KBM-7 (cell line): ENCODE measurements at places on chromosomes 13 and 19.

DNA sequence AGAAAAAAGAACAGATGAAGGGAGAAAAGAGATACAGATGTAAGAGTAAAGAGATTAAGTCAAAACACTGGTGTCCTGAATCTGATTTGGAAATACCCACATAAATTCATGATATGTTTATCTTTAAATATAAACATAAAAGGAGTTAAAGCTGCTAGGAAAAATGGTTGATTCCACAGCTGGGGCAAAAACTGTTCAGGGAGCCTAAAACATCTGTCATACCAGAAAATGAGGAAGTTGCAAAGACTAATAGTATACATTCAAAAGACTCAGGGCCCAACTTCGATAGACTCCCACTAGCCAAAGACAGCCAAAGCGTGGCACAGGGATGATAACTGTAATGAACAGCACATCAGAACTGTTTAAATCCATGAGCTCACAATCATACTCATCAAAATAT is 62.0 kb downstream of the ABCC4 start:
- DNase-seq = peak; percentile 75

- no peak for DNase-seq
These were observed 11.1 kb downstream of the CBARP start for GRCh38 chr19:1226522-1227303.

DNA sequence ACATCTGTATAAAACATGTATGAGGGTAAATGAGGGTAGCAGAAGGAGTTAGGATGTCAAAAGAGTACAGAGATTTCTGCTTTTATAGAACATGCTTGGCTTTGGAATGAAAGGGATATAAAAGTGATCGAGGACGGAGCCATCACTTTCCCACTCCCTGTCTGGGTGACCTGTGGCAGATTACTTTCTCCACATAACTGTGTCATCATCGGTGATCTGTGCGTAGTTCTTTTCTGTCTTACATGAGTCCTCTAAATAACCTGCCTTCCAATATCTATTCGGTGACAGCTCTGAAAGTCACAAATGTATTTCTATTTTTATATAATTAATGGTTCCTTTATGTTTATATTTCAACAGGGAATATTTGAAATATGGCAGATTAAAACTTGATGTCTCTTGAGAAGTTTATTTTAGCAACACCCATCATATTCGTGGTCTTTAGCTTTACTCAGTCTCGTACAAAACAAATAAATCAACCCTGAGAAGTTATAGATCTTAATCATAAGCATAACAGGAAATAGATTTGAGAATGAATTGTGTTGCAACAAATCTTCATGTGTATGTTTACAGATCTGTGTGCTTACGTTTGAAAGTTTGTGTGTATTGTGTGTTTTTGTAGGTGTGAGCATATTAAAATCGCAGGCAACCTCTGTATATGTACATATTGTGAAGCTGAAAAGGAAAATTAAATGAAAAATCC is 1094.3 kb downstream of the EFNB2 start:
- no peak for DNase-seq

DNA sequence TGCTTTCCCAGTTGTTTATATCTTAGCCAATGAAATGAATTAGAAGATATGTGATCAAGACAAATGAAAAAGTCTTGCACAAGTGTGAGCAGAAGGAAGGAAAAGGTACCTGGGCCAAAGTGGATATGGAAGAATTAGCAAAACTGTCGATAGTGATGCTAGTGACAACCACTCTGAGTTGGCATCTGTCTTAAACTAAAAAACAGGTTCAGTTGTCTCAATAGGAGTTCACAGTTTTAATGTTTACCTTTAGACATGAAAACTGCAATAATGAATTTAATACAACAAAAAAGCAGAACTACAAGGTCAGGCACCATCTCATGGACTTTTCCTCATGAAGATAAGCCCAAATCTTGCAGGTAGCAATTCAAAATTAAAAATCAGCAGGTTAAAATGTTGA is 688.5 kb downstream of the EFNB2 start:
- no peak for DNase-seq

GRCh38 chr19:13002166-13002898 is 7.1 kb downstream of the NFIX start:
- no peak for DNase-seq

GRCh38 chr19:5022066-5022860 is 53.4 kb downstream of the KDM4B start:
- no peak for DNase-seq

DNA sequence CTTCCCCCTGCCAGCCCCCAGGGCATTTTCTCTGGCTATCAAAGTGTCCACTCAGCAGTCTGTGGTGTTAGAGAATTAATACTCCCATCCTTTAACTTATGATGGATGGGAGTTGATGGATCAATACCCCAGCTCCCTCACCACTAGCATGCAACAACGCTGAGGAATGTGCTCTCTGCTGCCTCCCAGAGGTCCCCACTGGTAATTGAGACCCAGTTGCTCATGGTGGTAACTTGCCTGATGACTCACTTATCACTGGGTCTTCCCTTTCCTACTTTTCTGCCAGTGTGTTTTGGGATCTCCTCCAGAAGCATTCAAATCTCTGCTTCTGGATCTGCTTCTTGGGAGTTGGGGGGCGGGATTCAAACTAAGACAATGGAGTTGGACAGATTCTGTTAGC is 20.3 kb upstream of the CACNA1A start:
- DNase-seq = peak; percentile 47

DNA sequence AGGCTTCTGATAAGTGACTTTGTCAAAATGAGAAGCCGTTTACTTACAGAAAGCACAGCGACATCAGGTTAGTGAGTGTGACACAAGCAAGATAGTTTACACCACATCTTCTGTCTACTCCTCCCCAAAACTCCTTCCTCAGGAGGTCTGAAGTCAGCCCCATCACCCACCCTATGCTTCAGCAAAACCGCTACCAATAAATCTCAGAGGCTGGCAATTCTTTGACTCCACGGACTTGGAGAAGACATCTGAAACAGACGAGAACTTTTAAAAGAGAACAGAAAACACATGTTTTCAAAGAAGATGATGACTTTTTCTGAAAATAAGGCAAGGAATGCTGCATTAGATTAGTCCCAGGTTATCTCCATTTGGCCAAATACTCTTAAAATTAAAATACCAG is 261.1 kb downstream of the TBC1D4 start:
- DNase-seq = no peak

- DNase-seq = no peak
These were observed 10.3 kb upstream of the STRN4 start for GRCh38 chr19:46756544-46756888.

GRCh38 chr19:14514215-14514863 is 3.9 kb downstream of the DNAJB1 start:
- DNase-seq = no peak

- DNase-seq = no peak
These were observed 658 bp downstream of the SIN3B start for GRCh38 chr19:16829822-16830289.

DNA sequence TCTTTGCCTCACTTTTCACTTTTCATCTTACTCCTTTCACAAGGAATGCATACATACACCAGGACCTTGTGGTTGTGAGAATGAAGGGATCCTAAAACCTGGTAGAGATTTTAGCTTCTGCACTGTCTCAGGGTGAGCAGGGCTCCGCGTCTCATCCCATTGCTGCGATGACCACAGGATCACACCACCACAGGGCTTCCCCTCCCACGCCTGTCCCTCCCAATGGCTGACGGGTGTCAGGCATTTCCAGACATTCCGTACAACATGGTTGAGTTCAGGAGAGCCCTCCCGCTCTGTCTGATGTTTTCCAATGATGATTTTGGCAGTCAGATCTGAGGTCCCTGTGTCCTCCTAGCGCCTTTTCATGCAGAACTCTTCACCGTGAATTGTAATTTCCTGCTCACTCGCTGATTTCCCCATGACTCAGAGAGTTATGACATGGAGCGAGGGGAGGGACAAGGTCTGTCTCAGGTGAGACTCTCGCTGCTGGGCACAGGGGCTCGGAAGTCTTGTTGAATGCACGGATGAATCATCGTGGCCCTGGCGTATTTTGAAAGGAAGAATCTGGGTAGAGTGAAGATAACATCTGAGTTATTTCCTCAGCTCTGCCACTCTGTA is 102.8 kb downstream of the TEX29 start:
- no peak for DNase-seq

DNA sequence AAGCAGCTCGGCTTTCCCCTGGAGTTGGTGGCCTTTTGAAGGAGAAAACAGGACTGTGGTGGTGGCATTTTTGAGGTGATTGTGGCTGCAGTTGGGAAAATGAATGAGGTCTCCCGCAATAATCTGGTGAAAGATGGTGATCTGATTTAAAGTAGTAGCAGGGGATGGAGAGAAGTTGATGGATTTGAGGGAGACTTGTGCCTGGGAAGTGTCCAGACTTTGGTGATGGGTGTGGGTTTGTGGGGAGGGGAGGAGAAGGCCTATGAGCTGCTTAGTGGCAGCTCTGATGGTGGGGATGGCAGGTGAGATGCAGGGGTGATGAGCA is 4.0 kb upstream of the EPN1 start:
- DNase-seq = no peak

DNA sequence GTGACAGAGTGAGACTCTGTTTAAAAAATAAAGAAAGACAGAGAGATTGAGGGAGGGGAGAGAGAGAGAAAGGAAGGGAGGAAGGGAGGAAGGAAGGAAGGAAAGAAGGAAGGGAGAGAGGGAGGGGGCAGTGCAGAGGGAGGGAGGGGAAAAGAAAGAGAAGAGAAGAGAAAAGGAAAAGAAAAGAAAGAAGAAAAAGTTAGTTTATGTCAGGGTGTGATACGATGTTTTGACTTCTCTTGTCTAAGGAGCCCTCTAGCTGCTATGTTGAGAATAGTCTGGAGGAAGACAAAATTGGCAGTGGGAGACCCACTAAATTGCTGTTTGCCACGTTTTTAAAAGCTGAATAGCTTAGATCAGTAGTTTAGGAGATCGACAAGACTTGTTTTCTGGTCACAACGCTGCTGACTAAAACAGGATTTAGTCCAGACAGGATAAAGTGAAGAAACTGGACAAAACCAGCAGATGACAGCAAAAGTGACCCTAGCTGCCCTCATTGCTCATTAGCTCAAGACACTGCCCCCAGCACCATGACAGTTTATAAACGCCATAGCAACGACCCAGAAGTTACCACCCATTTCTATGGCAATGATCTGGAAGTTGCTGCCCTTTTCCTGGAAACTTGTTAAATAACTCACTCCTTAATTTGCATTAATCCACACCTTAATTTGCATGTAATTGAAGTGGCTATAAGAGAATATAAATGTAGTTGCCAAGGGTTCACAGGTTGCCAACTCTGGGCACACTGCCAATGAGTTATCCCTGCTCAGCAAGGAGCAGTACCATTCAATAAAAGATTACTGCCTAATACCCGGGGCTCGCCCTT is 11.1 kb downstream of the TEX101 start:
- no peak for DNase-seq

- no peak for DNase-seq
These were observed 2.3 kb downstream of the EML2 start for GRCh38 chr19:45636902-45637301.

- DNase-seq = peak; percentile 18
These were observed 70.6 kb downstream of the HSPH1 start for GRCh38 chr13:31090961-31091624.

DNA sequence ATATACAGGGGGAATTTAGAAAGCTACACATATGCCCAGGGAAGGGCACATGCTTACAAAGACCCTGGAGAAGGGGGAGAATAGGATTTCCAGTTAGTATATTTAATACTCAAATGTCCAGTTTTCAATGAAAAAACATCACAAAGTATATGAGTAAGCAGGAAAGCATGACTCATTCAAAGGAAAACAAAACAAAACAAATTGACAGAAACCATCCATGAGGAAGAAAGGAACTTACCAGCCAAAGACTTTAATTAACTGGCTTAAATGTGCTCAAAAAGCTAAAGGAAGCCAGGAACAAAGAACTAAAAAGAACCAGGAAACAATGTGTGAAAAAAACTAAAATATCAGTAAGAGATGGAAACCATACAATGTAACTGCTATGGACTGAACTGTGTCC is 716.2 kb upstream of the ARGLU1 start:
- DNase-seq = no peak

GRCh38 chr13:106385654-106386053 is 149.8 kb downstream of the EFNB2 start:
- no peak for DNase-seq

DNA sequence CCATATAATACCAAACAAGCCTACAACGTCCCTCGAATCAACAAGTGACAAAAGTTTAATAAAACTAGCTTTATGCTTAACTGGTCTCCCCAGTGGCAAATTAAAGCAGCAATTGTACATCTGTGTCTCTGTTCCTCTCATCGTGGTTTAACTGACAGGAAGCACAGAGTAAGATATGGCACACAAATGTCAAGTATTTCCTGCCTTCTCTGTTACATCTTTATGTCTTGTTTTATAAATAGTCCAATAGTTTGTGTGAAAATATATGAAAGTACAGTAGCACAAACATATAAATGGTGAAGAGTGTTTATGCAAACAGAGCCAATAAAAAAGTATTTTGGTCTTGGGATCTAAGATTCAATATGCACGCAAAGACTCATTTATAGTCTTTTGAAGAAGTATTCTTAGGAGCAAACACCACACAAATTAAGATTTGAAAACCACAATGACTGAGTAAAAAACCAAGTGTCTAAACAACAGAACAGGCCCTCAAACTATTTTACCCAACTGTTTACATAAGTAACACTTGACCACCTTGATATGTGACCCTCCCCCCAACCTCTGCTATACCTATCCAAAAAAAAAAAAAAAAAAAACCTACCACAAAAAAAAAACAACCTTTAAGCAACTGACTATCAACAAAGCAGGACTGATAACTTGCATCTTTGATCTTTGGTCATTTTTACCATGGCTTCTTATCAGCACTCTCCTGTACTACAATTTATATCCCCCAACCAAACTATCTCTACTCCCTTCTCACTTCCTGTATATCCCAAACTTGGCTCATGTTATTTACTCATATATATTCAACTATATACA is 14.0 kb downstream of the ELF1 start:
- peak; percentile 94 for DNase-seq

DNA sequence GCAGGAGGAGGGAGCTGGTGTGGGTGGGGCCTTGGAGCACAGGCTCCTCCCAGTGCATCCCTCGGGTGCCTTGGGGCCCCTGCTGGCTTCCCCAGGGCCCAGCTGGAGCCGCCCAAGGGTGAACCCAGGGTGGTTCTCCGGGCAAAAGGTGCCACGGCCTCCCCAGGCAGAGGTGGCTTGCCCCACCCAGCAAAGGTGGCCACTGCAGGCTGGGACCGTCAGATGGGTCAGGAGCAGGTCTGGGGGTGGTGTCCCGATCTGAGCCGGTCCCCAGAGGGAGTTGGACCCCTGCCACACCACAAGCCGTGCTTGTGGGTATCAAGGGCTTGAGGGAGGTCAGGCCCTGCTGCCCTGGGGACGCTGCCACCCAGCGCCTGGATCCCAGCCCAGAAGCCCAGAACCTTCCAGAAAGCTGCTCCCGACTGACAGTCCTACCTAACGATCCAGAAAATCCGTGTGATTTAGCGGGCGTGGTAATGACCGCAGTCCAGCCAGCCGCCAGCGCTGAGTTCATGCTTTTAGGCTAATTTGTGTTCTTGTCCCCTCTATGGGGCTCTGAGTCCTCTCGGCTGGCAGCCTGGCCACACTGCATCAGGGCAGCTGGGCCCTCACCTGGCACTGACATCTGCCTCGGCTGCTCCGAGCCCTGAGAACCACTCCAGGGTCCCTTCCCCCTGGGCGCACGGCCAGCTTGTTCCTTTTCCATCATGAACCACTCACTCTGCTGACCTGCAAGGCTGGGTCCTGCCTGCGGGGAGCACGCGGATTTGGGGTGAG is 5.0 kb upstream of the GRIN3B start:
- DNase-seq = no peak

- DNase-seq = no peak
These were observed 18.5 kb upstream of the STARD13 start for GRCh38 chr13:33303855-33304597.
